ENCODE measurements at places on chromosomes 1 and 21. TPM values are rescaled to one million over a fixed set of nuclear protein-coding genes. Genes with fewer than 3 reads are reported as not detected.

IFI44 gene
- 72.5 TPM for total RNA-seq

DNA sequence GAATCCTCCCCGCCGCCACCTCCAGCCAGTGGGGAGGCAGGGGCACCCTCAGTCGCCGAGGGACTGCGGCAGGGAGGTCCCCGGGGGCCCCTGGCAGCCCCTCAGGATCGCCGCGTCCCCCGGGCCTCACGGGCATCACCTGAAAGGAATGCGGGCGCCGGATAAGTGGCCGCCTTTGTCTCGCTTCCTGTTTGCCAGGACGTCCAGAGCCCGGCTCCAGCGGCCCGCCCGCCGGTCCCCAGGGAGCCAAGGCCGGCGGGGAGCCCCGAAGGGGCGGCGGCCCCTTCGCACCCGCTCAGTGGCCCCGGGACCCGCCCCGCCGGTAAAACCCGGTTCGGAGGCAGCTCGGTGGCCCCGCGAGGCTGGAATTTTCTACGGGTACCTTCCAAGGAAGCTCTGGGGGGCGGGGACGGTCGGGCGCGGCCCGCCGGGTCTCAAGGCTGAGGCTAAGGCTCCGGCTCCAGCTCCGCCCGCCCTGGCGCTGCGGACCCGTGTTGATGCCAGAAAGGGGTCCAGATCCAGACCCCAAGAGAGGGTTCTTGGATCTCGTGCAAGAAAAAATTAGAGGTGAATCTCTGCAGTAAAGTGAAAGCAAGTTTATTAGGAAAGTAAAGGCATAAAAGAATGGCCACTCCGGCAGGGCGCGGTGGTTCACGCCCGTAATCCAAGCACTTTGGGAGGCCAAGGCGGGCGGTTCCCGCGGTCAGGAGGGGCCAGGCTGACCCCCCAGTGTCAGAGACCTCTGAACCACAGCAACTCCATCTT lies 12.6 kb downstream of the TINAGL1 start:
- H3K27me3 ChIP-seq: peaks cover 42% of the 10 kb centered on the region
- DNase-seq: no peak
- no peak overlapping the region for H3K27ac ChIP-seq
- H3K36me3 ChIP-seq: peaks cover 2% of the 10 kb centered on the region

DNA sequence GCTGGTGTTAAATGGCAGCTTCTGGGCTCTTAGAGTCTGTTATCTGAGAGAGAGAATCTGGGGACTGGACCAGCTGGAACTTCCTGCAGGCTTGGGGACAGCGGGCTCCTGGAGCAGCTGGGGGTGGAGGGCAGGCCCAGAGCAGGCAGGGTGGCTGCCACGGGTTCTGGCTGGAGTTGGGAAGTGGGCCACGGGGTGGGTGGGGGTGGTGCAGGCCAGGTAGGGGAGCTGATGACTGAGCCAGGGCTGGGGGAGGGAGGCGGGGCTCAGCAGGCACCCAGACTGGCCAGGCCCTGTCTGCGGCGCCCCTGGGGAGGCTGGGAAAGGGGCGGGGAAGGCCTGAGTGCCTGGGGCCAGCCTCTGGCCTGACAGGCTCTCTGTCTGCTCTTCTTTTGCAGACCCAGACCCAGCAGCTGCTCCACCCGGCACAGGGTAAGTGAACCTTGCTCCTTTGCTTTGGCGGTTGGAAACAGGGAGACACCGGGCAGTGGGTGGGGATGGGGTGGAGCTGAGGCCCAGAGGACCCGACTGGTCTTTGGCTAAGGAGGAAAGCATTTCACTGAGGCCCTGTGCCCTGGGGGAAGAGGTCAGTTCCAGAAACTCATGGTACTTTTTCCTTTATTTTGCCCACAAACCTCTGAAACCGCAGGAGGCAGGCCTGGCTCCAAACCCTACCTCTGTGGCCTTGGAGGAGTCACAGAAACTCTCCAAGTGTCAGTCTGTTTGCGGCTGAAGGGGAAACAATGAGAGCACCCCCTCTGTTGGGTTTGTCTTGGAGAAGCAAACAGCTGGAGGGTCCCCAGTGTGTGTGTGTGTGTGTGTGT lies 48.8 kb downstream of the ARHGEF10L start:
- H3K4me1 ChIP-seq: peaks cover 2% of the 10 kb centered on the region
- H3K36me3 ChIP-seq: no peaks in the 10 kb centered on the region
- no peak overlapping the region for H3K27ac ChIP-seq
- no peak for DNase-seq
- peaks cover 44% of the 10 kb centered on the region for H3K27me3 ChIP-seq

DNA sequence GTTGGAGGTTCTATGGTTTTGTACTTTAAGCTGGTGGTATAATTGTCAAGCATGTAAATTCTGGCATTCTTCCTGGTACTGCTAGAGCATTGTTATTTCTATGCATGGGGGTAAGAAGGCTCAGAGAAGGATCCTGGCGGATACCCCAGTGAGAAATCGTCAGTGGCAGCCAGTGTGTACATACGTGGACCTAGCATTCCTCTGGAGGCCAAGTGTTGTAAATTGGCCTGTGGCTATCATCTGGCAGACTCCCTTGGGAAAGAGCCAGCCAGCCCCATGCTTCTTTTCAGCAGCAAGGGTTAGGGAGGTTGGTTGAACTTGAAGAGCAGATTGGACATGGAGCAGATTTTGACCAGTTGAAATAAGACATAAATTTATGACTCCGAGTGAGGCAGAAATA lies 5.2 kb upstream of the AGO3 start:
- H3K36me3 ChIP-seq: no peaks in the 10 kb centered on the region
- no peak for DNase-seq
- H3K4me1 ChIP-seq: peaks cover 10% of the 10 kb centered on the region
- no peak overlapping the region for H3K27ac ChIP-seq
- H3K27me3 ChIP-seq: no peaks in the 10 kb centered on the region

MMEL1 gene
- total RNA-seq: 0.94 TPM

C1orf21 gene
- total RNA-seq: 1.1 TPM

DNA sequence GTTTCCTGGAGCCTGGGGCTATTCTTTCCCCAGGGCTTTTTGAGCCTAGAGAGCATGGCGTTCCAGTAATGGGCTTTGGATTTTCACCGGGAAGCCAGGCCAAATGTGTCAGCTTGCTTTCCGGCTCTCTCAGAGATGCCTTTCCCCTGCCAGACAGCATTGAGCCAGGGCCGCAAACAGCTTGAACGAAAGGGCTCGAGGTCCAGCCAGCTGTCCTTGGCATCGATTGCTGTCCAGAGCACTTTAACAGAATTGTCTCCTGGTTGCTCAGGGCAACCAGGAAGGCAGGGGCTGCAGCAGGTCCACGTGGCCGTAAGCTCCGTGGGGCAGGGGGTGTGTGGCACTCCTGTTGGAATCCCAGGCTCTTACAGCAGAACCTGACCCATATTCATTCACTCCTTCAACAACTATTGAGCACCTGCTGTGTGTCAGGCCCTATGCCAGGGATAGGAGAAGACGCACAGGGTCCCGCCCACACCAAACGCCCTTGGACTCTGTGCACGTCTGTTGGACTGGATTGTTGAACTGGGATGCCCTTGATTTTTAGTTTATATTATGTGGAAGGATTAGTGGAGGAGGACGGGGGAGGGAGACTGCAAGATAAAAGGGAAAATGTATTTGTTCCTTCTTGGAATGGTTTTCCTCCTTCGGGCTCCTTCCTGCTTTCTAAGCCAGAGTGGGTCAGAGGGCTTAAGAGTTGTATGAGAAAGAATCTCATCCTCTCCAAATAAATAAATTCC lies 38.7 kb upstream of the EFHD2 start:
- peaks cover 3% of the 10 kb centered on the region for H3K4me1 ChIP-seq
- no peak overlapping the region for H3K27ac ChIP-seq
- H3K36me3 ChIP-seq: peaks cover 3% of the 10 kb centered on the region
- peaks cover 28% of the 10 kb centered on the region for H3K27me3 ChIP-seq
- no peak for DNase-seq

GORAB gene
- 20.0 TPM for total RNA-seq

DNA sequence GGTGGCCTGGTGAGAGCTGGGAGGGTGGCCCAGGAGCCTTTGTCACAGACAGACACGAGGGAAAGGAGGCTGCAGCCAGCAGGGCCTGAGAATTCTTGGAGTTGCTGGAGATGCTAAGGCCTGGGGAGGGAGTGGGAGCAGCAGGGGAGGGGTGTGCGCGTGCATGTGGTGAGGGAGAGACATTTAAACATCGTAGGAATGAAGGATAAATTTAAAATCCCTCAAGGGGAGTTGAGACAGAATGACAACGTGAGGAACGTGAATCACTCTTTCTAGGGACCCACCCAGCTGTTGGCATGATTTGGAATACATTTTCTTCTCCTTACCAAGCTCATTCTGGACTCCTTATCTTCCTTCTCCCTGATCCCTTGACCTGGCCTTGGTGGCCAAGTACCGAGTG lies 73.3 kb upstream of the CACNA1E start:
- H3K4me3 ChIP-seq: no peak overlapping the region
- H3K4me1 ChIP-seq: peaks cover 5% of the 10 kb centered on the region
- H3K27ac ChIP-seq: no peak overlapping the region
- H3K27me3 ChIP-seq: peaks cover 5% of the 10 kb centered on the region

DNA sequence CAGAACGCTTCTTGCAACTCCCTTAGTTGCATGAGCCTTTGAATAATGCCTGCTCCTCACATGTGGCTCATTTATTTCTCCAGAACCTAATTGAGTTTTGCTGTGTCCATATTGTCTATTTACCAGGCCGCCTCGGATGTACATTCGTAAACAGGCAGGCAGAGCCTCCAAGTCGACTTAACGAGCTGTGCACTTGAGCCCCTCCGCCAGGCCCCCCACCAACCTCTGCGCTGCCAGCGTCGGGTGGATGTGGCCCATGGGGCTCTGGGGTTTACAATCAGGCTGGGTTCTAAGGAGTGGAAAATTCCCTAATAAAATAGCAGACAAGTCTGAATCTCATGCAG lies 106.1 kb downstream of the NPHP4 start:
- H3K27me3 ChIP-seq: no peaks in the 10 kb centered on the region
- H3K27ac ChIP-seq: peak overlapping the region; percentile 14
- peaks cover 2% of the 10 kb centered on the region for H3K36me3 ChIP-seq
- no peak overlapping the region for H3K4me3 ChIP-seq
- DNase-seq: no peak

RHEX gene
- 0.50 TPM for total RNA-seq

GRCh38 chr1:26373789-26374188 lies 1.2 kb upstream of the ZNF683 start:
- DNase-seq: no peak
- H3K4me1 ChIP-seq: peaks cover 78% of the 10 kb centered on the region
- no peaks in the 10 kb centered on the region for H3K36me3 ChIP-seq
- peak overlapping the region; percentile 81 for H3K4me3 ChIP-seq
- peak overlapping the region; percentile 92 for H3K27ac ChIP-seq
- no peaks in the 10 kb centered on the region for H3K27me3 ChIP-seq

DNA sequence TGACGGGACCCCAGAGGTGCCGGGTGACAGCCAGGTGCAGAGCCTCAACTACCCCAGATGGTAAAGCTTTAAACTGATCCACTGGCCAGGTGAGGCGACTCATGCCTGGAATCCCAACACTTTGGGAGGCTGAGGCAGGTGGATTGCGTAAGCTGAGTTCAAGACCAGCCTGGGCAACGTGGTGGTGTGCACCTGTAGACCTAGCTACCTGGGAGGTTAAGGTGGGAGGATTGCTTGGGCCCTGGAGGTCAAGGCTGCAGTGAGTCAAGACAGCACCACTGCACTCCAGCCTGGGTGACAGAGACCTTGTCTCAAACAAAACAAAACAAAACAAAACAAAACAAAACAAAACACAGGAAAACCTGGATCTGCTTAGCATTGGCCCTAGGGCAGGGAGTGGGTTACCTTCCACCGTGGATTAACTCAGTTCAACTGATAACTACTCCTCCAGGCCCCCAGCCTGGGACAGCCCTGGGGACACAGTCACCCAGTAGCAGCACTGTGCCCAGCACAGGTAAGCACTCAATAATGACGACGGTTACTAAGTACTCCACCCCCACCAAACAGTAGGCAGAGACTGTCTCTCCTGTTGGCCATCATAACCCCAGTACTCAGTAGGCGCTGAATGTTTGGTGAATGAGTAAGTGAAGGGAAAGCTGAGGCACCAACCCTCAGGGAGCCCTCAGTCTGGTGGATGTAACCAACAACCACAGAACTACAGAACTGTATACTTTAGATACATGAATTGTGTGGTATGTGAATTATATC lies 21.6 kb downstream of the SLC66A1 start:
- no peaks in the 10 kb centered on the region for H3K36me3 ChIP-seq
- no peak overlapping the region for H3K4me3 ChIP-seq
- no peaks in the 10 kb centered on the region for H3K27me3 ChIP-seq

- peak overlapping the region; percentile 100 for H3K4me3 ChIP-seq
- H3K36me3 ChIP-seq: peaks cover 12% of the 10 kb centered on the region
- DNase-seq: no peak
- H3K27ac ChIP-seq: peak overlapping the region; percentile 97
- H3K4me1 ChIP-seq: peaks cover 31% of the 10 kb centered on the region
- no peaks in the 10 kb centered on the region for H3K27me3 ChIP-seq
Observed at GRCh38 chr1:42847111-42847595, 740 bp downstream of the ZNF691 start.

PSMB4 gene
- total RNA-seq: 283 TPM

DNA sequence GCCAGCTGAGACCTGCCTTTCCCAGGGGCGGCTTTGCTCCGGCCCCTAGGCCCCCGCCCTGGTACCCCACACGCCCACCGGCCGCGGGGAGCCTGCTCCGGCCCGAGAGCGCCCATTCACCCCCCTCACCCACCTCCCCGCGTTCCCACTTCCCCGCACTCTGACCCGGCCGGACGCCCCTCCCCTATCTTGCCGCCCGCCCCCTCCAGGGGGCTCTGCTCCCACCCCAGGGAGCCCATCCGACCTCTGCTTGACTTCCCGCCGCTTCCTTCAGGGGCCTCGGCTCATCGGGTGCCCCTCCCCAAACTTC lies 466 bp downstream of the HTR6 start:
- no peak overlapping the region for H3K27ac ChIP-seq
- DNase-seq: no peak
- H3K36me3 ChIP-seq: peaks cover 6% of the 10 kb centered on the region
- H3K27me3 ChIP-seq: peaks cover 48% of the 10 kb centered on the region

MATN1 gene
- total RNA-seq: 2.1 TPM

- no peak for DNase-seq
- H3K4me3 ChIP-seq: no peak overlapping the region
- no peaks in the 10 kb centered on the region for H3K36me3 ChIP-seq
- H3K27ac ChIP-seq: no peak overlapping the region
- no peaks in the 10 kb centered on the region for H3K27me3 ChIP-seq
Observed at GRCh38 chr1:164838786-164839185, 279.8 kb downstream of the PBX1 start.

DNA sequence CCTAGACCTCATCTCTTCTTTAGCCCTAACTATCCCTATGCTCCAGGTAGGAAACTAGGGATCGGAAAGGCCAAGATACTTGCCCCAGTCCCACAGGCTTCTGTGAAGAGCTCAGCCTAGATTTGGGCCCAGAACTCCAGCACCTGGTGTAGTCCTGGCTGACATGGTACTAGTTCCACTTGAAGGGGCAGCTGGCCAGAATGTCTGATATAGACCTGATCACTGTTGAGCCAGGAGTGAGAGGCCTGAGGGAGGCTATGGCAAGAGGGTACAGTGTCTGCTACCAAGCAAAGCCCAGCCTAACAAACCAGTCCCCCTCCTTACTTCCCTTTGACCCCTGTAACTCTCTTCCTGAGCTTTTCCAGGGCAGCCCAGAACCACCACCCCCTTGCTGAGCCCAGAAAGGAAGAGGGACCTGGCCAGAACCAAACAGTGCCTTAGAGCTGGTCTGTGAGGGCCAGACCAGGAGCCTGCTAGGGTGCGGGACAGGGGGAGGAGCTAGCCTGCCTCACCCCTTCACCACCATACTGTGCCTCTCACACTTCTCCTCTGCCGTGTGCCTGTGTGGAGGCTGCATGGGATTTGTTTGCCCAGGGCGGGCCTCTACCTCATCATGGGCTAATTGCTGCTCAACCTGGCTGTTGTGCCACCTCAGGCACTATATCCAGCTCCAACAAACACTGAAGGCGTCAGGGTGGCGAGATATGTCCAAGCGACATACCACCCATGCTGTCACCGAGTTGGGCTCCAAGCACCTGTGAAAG lies 10.9 kb downstream of the POMGNT1 start:
- DNase-seq: no peak
- H3K4me3 ChIP-seq: no peak overlapping the region
- H3K36me3 ChIP-seq: peaks cover 2% of the 10 kb centered on the region
- peaks cover 13% of the 10 kb centered on the region for H3K4me1 ChIP-seq
- H3K27me3 ChIP-seq: no peaks in the 10 kb centered on the region

ALPL gene
- not detected for total RNA-seq

All from T-helper 17 cell (primary cell).